ENCODE measurements at places on chromosomes 2 and 18. TPM values are rescaled to one million over a fixed set of nuclear protein-coding genes. Genes with fewer than 3 reads are reported as not detected.

The SULT1C2 gene
- total RNA-seq = not detected

The NEDD4L gene
- total RNA-seq = 28.1 TPM

The C2orf81 gene
- 0.19 TPM for total RNA-seq

The M1AP gene
- not detected for total RNA-seq

The CXCR2 gene
- total RNA-seq = not detected

The GALNT3 gene
- total RNA-seq = 0.33 TPM

The TCF7L1 gene
- total RNA-seq = 8.3 TPM

The ACYP2 gene
- 4.7 TPM for total RNA-seq

The CRYGC gene
- total RNA-seq = not detected

The NFATC1 gene
- total RNA-seq = 10.2 TPM

The SLC25A52 gene
- not detected for total RNA-seq

The ZNF521 gene
- total RNA-seq = 324 TPM

The ATP6V1B1 gene
- not detected for total RNA-seq

The KLHL14 gene
- under 0.01 TPM for total RNA-seq

The ATOH8 gene
- 13.2 TPM for total RNA-seq

The PLEKHH2 gene
- 0.33 TPM for total RNA-seq

The CSRNP3 gene
- total RNA-seq = 0.19 TPM

The SCYGR4 gene
- not detected for total RNA-seq

The ASB18 gene
- total RNA-seq = not detected

The SKOR2 gene
- total RNA-seq = not detected

The POTEJ gene
- total RNA-seq = 0.65 TPM

The FOXI3 gene
- total RNA-seq = not detected

Measured in vein endothelial cell (primary cell).